Ascending aorta (tissue), 2 donors: ENCODE measurements at places on chromosomes 3 and 15.

DNA sequence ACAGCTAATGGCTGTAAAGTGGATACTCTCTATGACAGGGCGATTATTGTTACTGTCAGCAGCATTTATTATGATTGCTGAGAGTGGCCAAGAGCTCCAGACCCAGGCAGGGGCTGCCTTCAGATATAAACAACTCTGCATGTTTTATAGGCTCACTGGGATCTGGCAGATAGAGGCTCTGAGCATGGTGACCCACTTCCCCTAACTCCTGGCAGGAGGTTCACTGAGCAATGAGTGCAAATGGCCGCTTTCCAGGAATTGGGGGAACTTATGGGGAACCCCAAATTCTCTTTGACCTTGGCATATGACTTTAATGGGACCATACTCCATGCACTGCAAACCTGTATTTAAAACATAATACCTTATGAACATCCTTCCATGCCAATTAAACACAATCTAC lies 59.0 kb downstream of the SCN5A start:
- DNase-seq: peak; percentile 25
- no peaks in the 10 kb centered on the region for H3K36me3 ChIP-seq
- H3K27ac ChIP-seq: no peak overlapping the region
- no peak overlapping the region for H3K4me3 ChIP-seq

- H3K27ac ChIP-seq: no peak overlapping the region
- no peak overlapping the region for H3K4me3 ChIP-seq
- H3K4me1 ChIP-seq: no peaks in the 10 kb centered on the region
- DNase-seq: no peak
- H3K36me3 ChIP-seq: no peaks in the 10 kb centered on the region
Observed at GRCh38 chr3:76652524-76652923, 387.4 kb upstream of the ROBO2 start.

DNA sequence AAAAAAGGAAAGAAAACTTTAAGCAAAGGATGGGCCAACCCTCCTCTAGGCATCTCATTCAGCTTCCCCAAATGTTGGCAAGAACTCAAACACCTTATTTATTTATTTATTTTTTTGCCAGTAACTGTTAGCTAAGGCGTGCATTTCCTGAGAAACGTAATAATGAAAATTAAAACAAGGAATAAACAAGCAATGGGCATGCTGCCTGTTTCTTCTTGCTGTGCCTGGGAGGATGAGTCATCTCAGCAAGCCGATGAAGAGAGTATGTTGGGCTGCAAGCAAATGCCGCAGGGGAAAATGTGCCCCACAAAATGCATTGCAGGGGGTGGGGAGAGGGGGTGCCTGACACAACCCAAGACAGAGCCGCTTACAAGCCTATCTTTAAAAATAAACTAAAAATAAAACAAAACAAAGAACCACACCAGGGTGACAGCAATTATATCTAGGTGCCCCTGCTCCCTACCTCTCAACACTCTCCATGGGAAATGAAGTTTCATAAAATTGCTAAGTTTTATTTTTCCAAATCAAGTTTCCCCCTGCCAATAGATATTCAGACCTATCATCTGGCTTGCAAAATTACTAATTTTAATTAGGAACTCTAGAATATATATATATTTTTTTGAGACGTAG lies 40.3 kb downstream of the EIF4E3 start:
- no peaks in the 10 kb centered on the region for H3K36me3 ChIP-seq
- H3K27me3 ChIP-seq: no peaks in the 10 kb centered on the region
- no peak overlapping the region for H3K27ac ChIP-seq
- no peaks in the 10 kb centered on the region for H3K4me1 ChIP-seq

GRCh38 chr3:50230104-50230793 lies 5.8 kb upstream of the GNAI2 start:
- no peak overlapping the region for H3K27ac ChIP-seq
- DNase-seq: no peak
- no peaks in the 10 kb centered on the region for H3K4me1 ChIP-seq
- no peaks in the 10 kb centered on the region for H3K27me3 ChIP-seq
- no peak overlapping the region for H3K4me3 ChIP-seq

- no peaks in the 10 kb centered on the region for H3K27me3 ChIP-seq
- H3K4me1 ChIP-seq: no peaks in the 10 kb centered on the region
- peaks cover 5% of the 10 kb centered on the region for H3K36me3 ChIP-seq
Observed at GRCh38 chr3:185021256-185021655, 131.6 kb downstream of the C3orf70 start.

- H3K36me3 ChIP-seq: peaks cover 19% of the 10 kb centered on the region
- peak within 1 kb of the TSS; percentile 94 for H3K27ac ChIP-seq
- no peaks in the 10 kb centered on the region for H3K27me3 ChIP-seq
- DNase-seq: no peak
- H3K4me1 ChIP-seq: peaks cover 22% of the 10 kb centered on the region
Observed at GRCh38 chr15:88913017-88913849, at the start of gene MFGE8. TSS of gene MFGE8 (minus strand) at chr15:88913379. CDS start at chr15:88913319, 60 bp downstream.

DNA sequence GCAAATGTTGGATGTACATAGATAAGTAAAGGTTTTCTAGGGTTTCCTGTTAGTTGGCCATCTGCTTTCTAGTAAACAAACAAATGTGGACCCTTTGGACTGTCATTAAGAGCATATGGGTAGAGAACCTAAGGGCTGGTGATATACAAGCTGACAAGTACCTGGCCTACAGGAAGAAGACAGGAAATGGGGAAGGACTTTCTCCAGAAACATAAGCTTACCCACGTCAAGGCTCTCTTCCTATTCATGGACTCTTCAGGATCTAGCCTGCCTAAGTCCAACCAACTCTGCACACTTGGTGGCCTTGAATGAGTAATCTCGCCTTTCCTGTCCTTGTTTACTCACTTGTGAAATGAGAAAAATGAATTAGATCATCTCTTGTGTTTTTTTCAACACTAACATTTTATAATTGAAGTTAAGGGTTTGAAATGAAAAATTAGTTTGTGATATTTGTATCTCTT lies 22.2 kb upstream of the GOLIM4 start:
- H3K27me3 ChIP-seq: no peaks in the 10 kb centered on the region
- no peaks in the 10 kb centered on the region for H3K36me3 ChIP-seq
- no peak for DNase-seq
- H3K4me1 ChIP-seq: no peaks in the 10 kb centered on the region
- H3K27ac ChIP-seq: no peak overlapping the region

GRCh38 chr3:183298701-183299153 lies 45.7 kb downstream of the B3GNT5 start:
- DNase-seq: peak; percentile 72
- H3K36me3 ChIP-seq: no peaks in the 10 kb centered on the region
- no peak overlapping the region for H3K27ac ChIP-seq
- no peaks in the 10 kb centered on the region for H3K4me1 ChIP-seq
- H3K4me3 ChIP-seq: no peak overlapping the region
- no peaks in the 10 kb centered on the region for H3K27me3 ChIP-seq

- no peaks in the 10 kb centered on the region for H3K4me1 ChIP-seq
- H3K27me3 ChIP-seq: peaks cover 6% of the 10 kb centered on the region
- no peak for DNase-seq
- no peak overlapping the region for H3K27ac ChIP-seq
Observed at GRCh38 chr3:32822609-32823498, 5.1 kb downstream of the TRIM71 start.

DNA sequence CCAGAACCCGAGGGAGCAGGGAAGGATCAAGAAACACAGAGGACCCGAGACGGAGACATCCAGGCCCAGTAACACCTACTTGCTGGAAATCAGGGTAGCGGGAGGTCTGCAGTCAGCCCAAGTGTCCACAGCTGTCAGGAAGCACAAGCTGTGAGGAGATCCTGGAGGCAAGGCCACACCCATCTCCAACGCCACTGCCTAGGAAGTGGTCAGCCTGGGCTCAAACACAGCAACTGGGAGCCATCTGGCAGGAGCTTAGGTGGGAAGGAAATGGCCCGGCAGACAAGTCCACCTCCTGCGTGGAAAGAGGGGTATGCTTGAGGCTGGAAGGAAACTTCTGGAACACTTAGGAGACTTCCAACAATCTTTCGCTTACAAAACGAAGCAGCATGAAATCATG lies 407.1 kb downstream of the VPS13C start:
- H3K4me3 ChIP-seq: no peak overlapping the region
- no peak for DNase-seq
- H3K4me1 ChIP-seq: no peaks in the 10 kb centered on the region
- no peaks in the 10 kb centered on the region for H3K27me3 ChIP-seq
- H3K27ac ChIP-seq: no peak overlapping the region

GRCh38 chr3:187986514-187986934 lies 167.4 kb upstream of the LPP start:
- H3K27me3 ChIP-seq: no peaks in the 10 kb centered on the region
- no peak for DNase-seq
- H3K27ac ChIP-seq: no peak overlapping the region
- no peaks in the 10 kb centered on the region for H3K4me1 ChIP-seq
- no peak overlapping the region for H3K4me3 ChIP-seq
